ENCODE measurements at places on chromosomes 3 and 15.

GRCh38 chr3:186427627-186428281 lies 65.7 kb upstream of the DGKG start:
- no peak for DNase-seq

DNA sequence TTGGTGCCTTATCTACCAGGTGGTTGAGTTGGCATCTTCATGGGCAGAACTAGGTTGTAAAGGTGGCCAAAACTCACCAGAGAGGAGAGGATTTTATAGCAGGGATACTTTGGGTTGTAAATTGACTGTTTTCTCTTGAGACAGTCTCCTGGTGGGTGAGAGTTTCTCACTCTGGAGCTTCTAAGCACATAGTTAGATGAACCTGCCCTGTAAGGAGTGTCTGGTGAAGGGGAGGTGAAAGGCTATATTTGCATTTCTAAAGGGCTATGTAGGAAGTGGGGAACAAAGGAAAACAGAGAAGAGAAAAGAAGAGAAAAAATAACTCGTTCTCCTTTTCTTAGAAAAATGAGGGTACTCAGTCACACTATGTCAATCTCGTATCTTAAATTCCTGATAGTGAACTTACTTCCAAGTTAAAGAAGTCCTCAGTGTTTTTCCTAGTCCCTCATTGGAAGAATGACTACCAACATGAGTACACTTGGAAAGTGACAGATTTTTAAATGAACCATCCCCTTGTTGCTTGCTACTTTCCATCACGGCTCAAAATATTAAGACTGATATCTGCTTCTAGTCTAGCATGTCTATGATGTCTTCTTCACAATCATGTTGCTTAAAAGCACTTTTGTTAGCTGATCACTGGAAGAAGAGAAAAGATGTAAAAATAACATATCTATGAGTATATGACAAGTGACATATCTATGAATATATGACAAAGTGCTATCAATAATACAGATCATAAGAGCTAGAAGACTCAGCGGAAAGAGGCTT lies 113.8 kb upstream of the P2RY1 start:
- DNase-seq, result no peak

DNA sequence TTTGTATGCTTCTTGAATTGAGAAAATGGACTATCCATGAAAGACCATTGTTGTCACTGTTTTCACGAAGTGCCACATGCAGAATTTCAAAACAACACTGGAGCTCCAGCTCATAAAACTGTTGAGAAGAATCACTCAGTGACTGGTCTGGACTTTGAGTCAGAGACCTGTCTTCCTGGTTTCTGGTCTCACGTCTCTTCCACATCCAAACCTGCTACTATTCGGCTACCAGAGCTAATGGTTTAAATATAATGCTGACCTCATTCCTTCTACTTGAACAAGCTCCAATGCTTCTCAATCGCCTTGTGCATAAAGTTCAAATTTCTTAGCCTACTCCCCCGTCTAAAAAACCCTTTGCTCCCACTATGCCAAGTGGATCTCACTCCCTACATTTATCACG lies 227.9 kb upstream of the NR2F2 start:
- DNase-seq, result no peak

DNA sequence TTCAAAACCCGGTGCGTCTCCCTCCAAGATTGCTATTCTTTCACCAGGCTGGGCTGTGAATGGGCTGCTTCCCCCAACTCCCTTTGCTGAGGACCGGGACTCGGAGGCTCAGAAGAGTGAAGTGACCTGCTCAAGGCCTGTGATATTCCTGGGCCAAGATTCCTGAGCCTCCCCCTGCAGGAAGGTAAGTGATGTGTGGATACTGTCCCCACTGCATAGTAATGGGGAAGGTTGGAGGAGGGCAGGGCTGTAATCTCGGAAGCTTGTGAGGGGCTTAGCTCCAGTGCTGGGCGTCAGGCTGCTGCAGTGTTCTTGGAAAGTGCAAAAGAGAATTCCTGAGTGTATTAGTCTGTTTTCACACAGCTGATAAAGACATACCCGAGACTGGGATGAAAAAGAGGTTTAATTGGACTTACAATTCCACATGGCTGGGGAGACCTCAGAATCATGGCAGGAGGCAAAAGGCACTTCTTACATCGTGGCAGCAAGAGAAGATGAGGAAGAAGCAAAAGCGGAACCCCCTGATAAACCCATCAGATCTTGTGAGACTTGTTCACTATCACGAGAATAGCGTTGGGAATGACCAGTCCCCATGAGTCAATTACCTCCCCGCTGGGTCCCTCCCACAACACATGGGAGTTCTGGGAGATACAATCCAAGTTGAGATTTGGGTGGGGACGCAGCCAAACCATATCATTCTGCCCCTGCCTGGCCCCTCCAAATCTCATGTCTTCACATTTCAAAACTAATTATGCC lies 67.6 kb downstream of the EFCAB12 start:
- DNase-seq, result no peak

- no peak for DNase-seq
These were observed 30.6 kb downstream of the SLC28A1 start for GRCh38 chr15:84914909-84915605.
